ENCODE measurements at places on chromosomes 2 and 18.

GRCh38 chr2:113169002-113169530, 4.7 kb upstream of the PSD4 start:
- DNase-seq, result no peak

DNA sequence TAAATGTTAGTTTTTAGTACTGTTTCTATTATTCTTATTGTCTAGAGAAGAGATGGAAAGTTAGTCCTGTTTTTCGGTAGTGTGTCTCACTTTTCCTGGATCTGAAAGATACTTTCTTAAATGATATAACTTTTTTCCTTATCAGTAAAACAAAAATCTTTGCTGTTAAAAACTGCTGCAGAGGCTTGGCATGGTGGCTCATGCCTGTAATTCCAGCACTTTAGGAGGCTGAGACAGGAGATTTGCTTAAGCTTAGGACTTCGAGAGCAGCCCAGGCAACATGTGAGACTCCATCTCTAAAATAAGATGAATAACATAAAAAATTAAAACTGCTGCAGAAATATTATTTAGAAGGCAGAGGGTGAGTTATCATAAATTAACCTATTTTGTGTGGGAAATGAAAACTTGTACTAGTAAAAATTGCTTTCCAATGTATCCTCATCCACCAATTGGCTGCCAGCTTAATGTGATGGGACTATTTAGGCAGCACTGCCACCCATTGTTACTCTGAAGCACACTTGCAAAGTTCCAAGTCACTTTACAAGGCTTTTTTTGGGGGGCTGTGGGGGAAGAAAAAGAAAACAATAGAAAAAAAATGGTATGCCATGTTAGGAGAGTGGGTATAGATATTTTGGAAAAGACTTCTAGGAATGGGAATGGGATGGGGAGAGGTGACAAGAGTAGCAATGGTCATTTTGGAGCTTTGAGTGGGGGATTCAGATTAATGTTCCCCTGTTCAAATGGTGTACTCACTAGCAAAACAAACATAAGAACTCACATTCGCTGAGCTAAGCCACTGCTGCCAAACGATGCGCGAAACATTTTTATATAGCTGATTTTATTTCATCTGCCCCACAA, 62.7 kb downstream of the MEIS1 start:
- no peak for DNase-seq

DNA sequence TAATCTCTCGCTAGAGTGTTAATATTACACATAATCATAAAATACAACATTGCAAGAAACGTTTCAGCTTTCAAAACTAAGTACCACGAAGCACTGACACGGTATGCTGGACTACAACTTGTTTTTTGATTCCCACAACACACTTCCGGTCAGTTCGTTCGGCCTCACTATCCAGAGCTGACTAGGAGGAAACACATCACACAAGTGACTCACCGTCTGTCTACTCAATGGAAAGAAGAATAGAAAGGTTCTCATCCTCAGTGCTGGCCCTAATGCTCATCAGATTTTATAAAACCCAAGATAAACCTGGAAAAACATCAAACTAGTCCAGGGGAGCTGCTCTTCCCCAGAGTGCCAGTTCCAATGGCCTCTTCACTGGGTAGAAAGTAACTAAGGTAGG, 42.9 kb downstream of the ZNF385B start:
- DNase-seq, result no peak

DNA sequence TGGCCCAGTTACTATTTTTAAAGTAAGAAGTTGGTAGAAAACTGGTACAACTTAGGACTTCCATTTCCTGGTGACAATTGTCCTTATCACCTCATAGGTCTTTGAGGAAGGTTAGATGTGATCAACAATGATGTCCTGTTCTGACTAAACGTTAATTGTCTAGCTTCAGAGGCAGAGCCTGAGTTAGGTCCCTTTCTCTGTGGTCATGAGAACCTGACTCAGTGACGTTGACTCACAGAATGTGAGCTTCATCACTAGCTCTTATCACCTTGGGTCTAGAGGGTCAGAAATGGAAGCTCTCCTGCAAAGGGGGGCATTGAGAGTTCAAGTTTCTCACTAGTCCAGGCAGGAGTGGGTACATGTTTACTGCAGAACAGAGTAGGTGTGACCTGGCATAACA, 60.6 kb upstream of the ATP8B1 start:
- DNase-seq, result no peak

GRCh38 chr2:182713601-182714000, 2.5 kb upstream of the DNAJC10 start:
- no peak for DNase-seq

All from NCI-H345 (cell line).